ENCODE measurements at places on chromosomes 1 and 21.

- no peak for DNase-seq
Observed at GRCh38 chr1:151939141-151939540, 29.8 kb upstream of the THEM4 start.

- DNase-seq = no peak
Observed at GRCh38 chr1:176159993-176160392, 47.1 kb downstream of the COP1 start.

GRCh38 chr1:45038661-45039364 lies 26.8 kb downstream of the UROD start:
- no peak for DNase-seq

- DNase-seq = no peak
Observed at GRCh38 chr1:227245613-227246320, 72.5 kb downstream of the CDC42BPA start.
